ENCODE measurements at places on chromosomes 1 and 21. TPM values are rescaled to one million over a fixed set of nuclear protein-coding genes. Genes with fewer than 3 reads are reported as not detected.

DNA sequence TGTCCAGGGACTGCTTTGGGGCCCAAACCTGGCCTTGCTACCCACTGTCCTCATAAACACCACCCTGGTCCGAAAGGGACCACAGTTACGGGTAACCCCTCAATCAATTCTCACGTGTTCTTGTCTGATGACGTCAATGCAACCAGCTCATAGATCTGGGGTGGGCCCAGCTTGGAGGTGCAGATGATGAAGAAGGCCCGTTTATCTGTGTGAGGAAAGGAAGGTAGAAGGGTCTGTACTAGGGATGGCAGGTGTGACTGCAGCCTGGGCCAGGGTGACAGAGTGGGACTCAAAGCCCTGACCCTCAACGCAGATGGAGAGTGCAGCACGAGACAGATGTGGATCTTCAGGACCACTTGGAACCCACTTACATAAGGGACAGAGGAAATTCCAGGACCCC lies 22.1 kb downstream of the LRRC71 start:
- DNase-seq, result no peak

DNA sequence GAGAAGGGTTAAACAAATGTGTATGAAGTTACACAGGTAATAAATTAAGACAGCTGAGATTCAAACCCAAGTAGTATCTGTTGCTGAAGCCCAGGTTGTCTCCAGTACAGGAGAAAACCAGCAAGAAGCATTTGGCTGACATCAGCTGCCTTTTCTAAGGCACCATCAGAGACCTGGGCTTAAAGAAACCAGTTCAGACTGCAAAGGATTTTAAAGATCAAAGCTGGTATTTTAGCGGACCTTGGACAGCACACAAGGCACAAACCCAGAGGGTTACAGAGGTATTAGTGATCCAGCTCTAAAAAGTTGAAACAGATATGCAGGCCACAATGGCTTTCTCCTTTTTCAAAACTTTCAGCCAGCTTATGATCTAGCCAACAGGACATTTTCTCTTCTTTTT lies 23.4 kb downstream of the BEND5 start:
- DNase-seq, result no peak

GRCh38 chr1:205422993-205423642 lies 1.3 kb upstream of the LEMD1 start:
- no peak for DNase-seq

DNA sequence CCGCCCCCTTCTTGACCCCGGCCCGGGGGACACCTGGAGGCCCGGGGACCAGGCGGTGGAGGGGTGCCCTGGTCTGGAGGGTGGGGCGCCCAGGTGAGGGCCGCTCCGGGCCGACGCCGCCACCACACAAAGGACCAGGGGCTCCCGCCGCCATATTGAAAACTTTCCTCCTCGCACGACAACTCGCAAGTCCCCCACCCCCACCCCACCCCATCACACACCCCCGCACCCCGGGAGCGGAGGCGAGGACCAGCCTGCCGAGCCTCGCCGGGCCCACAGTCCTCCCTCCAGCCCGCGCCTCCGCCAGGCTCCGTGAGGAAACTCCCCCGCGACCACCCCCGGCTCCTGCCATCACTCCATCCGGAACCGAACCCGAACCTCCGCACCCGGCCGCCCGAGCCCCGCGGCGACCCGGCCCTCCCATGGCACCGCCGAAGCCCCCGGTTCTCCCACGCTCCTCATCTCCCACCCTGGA lies 733 bp downstream of the KDM5B start:
- peak; percentile 38 for DNase-seq

DNA sequence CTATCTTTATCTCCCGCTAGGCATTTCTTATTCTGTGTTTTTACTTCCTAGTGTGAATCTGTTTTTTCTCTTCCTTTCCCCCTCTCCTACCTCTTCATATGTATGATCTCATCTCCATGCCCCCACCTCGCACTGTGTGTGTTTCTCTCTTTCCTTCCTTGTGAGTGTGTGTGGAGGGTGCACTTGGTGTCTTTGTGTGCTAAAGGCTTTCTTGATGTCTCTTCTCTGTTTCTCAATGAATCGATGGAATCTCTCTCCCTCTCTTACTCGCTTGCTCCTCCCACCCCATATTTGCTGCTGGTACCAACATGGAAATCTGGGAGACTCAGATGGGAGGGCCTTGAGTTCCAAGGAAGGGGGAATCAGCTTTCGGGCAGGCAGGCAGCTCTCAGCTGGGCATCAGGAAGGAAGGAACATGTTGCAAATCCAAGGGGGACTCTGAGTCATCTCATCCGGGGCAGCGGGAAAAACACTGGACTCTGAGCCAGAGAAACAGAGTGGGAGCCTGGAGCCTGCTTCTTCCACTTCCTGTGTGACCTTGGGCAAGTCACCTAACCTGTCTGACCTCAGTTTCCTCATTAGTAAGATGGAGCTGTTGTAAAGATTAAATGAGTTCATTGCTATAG lies 147.5 kb downstream of the PTPRU start:
- no peak for DNase-seq

GRCh38 chr1:179709841-179710329 lies 33.2 kb upstream of the FAM163A start:
- DNase-seq, result no peak

- DNase-seq, result peak; percentile 44
These were observed 1.5 kb downstream of the B4GALT2 start for GRCh38 chr1:43980255-43981134.

DNA sequence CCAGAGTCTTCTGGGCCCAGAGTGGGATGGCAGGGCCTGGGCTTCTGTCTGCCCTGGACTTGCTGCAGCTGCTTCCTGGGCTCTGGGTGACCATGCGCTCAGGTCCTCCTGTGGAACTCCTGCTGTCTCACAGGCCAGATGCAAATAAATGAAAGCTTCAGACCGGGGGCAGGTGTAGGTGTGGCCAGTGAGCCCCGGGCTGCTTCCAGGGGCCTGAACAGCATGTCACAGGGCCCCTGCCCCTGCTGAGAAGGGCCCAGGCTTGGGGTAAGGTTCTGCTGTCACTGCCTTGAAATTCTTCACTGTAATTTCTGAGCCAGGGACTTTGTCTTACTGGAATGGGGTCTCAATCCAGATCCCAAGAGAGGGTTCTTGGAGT lies 2.5 kb upstream of the PKNOX1 start:
- DNase-seq, result no peak

GRCh38 chr21:45367402-45368351 lies 37.3 kb upstream of the COL18A1 start:
- no peak for DNase-seq

DNA sequence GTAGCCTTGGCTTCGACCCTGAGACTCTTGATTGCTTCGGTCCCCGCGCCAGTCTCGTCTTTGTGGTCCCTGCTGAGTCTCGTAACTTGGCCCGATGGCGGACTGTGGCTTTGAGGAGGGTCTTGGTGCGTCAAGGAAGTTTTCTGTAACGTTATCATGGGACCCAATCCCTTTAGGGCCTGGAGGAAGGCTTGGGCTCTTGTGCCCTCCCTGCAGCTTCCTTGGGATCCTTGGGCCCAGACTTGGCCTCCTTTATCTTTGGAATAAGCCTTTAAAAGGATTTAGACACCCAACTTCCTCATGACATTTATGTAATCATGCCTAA lies 371 bp downstream of the ZMPSTE24 start:
- no peak for DNase-seq

- DNase-seq, result no peak
These were observed 86.8 kb downstream of the ADGRL2 start for GRCh38 chr1:81887421-81888144.

DNA sequence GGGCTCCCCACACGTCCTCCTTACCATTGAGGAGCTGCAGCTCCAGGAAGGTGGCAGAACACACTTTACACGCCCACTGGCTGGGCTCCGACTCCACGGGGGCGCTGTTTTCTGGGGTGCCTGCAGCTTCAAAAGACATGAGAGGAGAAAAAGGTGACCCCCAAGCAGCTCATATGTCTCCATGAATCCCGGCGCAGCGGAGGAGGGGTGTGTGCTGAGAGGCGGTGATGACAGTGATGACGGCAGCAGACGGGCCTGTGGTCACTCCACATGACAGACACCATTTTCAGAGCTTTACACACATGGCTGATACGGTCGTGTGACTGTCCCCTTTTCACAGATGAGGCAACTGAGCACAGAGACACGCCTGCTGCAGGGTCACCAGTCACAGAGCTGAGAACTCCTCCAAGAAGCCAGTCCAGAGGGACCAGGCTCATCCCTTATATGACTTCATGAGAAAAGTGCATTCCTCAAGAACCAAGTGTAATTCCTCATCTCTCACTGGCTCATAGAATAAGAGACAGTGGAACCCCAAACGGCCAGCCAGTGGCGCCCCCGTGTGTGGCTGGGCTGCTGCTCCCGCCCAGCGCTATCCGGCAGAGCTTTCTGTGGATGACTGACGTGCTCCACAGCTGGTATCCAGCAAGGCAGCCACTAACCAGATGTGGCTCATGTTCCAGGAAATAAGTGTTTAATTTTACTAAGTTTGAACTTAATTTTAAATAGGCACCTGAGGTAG lies 31.9 kb downstream of the PRDM15 start:
- no peak for DNase-seq

DNA sequence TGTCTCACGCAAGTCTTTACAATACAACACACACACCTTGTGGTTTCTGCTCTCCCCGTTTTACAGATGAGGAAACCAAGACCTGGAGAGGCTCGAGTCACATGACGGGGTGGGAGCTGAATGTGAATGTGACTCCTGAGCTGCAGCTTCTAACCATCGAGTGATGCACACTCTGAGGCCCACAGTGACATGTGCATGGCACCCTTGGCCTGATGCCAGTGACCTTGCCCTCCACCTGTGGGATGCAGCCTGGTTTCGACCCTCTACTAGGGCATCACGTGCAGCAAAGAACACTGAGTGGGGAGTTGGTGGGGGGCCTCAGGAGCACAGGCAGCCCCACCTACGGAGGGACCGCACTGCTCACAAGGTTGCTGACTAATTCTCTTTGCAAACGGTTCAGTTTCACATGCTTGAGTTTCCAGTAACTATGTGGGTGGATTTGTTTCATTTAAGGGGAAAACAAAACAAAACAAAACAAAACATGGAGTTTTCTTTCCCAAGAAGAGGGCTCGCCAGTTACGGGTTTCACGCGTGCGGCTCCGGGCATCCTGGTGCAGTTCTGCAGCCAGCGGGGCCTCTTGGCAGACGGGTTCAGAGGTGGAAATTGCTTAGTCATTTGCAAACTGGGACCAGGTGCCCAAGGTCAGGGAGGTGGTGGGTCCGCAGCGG lies 22.9 kb downstream of the SPSB1 start:
- DNase-seq, result no peak

- no peak for DNase-seq
These were observed 52.4 kb downstream of the XCL1 start for GRCh38 chr1:168628807-168629206.

GRCh38 chr21:46064870-46065214 lies 33.1 kb upstream of the COL6A2 start:
- no peak for DNase-seq

GRCh38 chr1:172928412-172928811 lies 122.3 kb downstream of the TNFSF18 start:
- no peak for DNase-seq

DNA sequence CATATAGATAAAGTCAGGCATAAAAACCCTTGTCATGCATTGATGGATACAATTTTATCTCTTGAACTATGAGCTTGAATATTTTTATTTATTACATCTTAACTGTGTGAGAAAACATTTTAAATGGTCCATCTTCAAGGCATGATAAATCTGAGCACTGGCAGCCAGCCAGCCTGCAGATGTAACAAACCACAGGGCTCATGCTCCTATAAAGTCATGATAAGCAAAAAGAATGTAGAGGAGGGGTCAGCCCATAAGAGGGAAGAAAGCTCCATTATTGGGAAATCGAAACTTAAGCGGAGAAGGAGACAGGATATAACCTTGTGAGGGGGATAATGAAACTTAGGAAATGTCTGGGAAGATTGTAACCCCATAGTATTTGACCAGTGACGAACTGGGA lies 839.0 kb downstream of the LRRIQ3 start:
- no peak for DNase-seq

- DNase-seq, result no peak
These were observed 55.4 kb downstream of the NPHP4 start for GRCh38 chr1:5936621-5937372.

GRCh38 chr21:39666026-39666425 lies 53.3 kb downstream of the B3GALT5 start:
- DNase-seq, result peak; percentile 9

DNA sequence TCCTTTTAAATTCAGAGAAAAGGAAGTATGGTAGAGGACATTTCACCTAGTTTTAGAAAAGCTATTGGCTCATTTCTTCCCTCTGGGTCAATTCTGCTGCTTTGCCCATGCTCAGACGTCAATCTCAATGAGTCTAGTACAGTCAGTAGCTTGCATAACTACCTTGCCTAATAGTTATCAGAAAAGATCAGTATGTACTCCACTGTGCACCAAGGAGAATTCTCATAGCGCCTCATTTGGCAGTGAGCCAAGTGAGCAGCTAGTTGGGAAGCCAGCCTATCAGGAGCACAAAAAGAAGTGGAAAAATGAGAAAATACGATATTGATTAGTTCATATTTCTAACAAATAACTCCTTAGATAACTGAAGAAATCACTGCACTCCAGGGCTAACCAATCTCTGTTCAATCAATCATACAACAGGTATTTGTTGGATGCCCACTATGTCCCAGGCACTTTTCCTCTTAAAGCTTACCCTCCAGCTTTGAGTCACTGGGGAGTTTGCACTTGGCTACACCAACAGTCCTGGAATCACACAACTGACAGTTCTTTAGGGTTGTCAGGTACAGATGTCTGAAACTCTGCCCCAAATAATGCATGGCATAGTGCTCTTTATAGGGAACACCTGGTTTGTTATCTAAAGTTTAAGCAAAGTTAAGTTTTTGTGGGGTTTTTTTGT lies 50.2 kb downstream of the PRDX6 start:
- no peak for DNase-seq

- no peak for DNase-seq
These were observed 700 bp upstream of the KMO start for GRCh38 chr1:241531195-241532161.

DNA sequence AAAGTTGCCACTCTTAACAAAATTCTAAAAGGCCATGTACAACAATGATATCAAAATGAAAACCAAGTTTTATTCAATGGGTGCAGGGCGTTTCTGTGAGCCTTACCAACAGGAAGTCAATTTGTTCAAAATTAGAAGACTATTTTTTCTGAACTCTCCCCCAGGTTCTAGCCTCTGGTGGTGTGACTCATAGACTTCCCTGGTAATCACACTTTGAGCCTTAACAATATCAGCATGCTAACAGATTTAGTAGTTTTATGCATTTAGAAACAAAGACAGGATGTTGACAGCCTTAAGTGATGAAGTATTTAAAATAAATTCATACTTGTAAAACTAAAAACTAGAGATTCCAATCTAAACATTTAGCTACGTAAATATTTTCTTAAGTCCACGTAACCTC lies 88.4 kb downstream of the LRRC8C start:
- DNase-seq, result no peak

GRCh38 chr1:75521658-75522057 lies 89.3 kb downstream of the SLC44A5 start:
- DNase-seq, result no peak

Gene TMPRSS3
- 1.2 TPM for total RNA-seq

Gene PDE9A
- total RNA-seq, result 37.5 TPM

Gene USH2A
- 0.02 TPM for total RNA-seq

Gene RNU1-4
- total RNA-seq, result 1,159 TPM

Gene MATN1
- not detected for total RNA-seq

Gene CFHR1
- total RNA-seq, result 0.32 TPM

Gene APOBEC4
- total RNA-seq, result not detected

Gene PRDX6
- 308 TPM for total RNA-seq

Gene C1orf141
- total RNA-seq, result not detected

Gene FCRL4
- not detected for total RNA-seq

Gene LYPLAL1
- 23.0 TPM for total RNA-seq

Gene RNU1-3
- 2,517 TPM for total RNA-seq

Gene CFAP74
- total RNA-seq, result 0.16 TPM

Gene HUNK
- 13.0 TPM for total RNA-seq
